ENCODE measurements at places on chromosomes 4 and X.

DNA sequence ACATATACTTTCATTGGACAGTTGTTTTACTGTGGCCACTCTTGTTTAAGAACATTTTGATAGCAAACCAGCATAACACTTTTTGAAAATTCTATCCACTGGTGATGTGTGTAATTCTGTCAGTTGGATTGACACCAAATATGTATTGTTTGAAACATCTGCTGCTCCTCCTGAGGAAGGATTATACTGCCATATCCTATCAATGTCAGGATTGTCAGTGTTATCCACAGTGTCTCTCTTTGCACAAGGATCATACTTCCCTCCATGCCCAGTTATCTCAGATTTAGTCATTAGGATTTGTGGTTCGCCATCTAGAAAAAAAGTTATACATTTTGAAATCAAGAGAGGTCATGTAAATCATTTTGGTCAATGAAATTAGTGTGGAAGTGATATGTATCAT lies 1859.6 kb downstream of the C4orf33 start:
- no peak for DNase-seq

- DNase-seq: no peak
These were observed 75.1 kb upstream of the HTR2C start for GRCh38 chrX:114508756-114509155.

GRCh38 chrX:40757058-40757457 lies 21.7 kb upstream of the MED14 start:
- DNase-seq: no peak

DNA sequence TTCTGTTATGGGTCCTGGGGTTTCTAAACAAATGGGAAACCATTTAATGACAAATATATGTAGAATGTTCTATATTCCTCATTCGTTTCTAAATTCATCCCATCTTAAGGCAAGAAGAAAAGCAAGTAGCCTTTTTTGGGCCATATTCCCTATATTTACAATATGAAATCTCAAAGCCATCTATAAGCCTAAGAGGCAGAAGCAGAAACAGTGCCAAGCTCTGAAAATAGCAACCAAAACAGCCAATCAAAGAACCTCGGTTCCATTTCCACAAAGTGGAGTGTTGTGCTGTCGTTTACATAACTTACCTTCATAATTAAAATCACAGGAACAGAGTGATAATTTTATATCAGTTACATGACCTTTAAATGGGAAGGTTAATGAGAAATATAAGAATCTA lies 330.6 kb upstream of the GATB start:
- no peak for DNase-seq

DNA sequence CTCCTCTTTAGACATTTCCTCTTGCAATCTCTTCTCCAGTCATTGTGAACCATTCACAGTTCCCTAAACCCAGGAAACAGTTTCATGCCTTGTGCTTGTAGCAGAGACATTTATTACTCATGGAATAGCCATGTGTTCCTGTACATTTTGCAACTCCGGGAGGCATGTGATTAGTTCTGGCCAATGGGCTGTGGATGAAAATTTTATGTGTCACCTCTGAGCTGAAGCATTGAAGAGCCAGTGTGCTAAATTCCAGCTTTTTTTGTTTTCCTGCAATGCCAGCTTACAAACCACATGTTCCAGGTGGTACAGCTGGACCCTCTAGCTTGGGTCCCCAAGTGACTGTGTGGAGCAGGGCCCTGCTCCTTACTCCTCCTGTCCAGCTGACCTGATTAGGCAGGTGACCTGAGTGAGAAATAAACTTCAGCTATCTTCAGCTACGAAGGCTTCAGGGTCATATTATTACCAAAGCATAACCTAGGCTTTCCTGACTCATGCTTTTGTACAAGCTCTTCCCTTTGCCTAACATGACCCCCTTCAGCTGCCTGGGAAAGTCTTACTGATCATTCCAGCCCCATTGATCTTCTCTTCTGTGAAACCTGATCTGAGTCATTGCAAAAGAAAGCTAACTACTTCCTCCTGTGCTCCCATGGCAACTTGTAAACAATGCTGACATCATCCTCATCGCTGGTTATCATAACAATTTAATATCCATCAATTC lies 200.4 kb downstream of the PTTG2 start:
- DNase-seq: no peak

GRCh38 chr4:16116019-16116418 lies 32.2 kb upstream of the PROM1 start:
- DNase-seq: no peak

DNA sequence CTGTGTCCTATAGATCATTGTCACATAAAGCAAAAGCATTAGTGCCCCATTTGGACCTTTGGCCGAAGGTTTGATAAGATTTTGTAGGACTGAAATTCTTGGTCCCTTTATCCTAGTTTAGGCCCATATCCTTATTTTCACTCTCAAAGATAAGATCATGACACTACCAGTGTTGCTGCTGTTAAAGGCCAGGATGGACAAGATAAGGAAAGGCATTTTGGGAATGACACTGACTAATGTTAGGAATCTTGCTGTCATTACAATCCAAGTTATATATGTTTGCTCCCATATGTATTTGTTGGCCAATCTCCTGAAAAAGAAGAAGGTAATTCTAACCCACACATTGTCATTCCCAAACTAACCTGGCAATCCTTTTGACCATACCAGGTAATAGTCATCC lies 101.3 kb upstream of the VAMP7 start:
- DNase-seq: no peak

- DNase-seq: peak; percentile 42
These were observed 19.7 kb downstream of the MAEA start for GRCh38 chr4:1309261-1310010.

DNA sequence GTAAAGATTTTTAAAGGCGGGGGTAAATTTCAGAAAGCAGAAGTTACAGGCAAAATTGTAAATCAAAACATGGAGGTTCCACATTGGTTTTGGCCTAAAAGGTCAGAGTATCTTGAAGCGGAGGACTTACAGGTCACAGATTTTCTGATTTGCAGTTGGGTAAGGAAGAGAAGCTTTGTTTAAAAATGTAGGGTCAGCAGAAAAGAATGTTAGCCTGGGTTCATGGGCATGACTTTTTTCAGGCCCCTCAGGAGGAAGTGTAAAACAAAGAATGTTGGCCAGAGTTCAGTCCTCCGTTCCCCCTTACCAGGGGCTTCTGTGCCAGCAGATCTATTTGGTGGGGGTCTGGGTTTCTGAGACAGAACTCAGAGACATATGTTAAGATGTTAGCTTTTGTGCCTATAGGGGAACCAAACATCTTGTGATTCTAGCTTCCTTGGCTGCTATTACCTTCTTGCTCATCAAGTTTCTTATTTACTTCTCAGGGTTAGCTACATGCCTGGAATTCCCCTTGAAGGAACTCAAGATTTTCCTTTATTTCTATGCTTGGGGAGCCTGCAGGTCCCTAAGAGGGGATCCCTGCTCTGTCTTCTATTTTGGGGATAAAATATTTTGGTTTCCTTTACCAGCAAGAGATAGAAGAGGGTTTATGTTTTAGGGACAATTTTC lies 160.3 kb downstream of the ANK2 start:
- no peak for DNase-seq

DNA sequence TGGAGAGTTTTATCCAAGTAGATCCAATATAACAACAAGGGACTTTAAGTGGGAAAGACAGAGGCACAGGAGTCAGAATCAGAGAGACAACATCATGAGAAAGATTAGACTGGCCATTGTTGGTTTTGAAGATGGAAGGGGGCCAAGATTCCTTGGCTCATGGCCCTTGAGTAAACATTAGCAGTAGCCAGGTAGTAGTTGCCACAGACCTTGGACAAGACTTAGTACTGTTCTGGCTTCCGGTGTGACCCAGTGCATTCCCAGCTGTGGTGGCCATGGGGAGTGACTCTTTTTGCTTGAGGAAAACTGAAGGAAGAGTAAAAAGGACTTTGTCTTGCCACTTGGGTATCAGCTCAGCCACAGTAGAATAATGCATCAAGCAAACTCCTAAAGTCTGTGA lies 462.2 kb upstream of the CPXCR1 start:
- DNase-seq: no peak

DNA sequence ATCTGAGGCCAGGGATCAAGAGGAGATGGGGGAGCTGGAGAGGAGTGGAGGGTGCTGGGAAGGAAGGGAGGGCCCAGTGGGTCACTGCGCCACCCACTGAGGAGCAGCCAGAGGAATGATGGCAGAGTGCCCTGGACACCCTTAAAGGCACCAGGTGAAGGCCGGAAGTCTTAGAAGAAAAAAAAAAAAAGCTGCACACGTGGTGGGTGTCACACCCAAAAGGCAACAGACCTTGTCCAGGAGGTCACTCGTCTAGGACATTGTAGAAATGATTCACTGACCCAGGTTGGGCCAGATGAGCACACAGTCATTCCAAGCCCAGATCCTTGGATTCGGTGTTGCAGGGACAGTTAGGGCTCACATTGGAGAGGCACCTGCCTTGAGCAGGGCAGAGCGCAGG lies 93.5 kb upstream of the TRIM2 start:
- no peak for DNase-seq

GRCh38 chr4:156193800-156194199 lies 240.1 kb upstream of the CTSO start:
- no peak for DNase-seq

GRCh38 chr4:149715822-149716585 lies 99.6 kb downstream of the IQCM start:
- DNase-seq: no peak

DNA sequence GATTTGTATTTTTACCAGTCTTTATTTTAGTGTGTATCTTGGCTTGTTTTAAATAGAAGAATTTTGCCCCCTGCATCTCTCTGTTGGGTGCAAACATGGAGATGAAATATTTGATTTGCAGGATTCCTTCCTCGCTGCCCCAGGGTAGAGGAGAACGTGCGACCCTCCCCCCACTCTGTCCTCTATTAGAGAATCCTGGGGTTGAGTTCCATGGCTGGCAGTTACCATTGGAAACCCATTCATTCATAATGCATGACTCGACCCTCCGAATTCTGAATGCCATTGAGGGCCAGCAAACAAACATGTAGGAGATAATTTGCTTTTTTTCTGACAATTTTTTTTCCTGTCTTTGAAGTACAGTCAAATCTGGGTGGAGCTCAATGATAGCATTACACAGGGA lies 53.7 kb downstream of the TRIM2 start:
- no peak for DNase-seq

DNA sequence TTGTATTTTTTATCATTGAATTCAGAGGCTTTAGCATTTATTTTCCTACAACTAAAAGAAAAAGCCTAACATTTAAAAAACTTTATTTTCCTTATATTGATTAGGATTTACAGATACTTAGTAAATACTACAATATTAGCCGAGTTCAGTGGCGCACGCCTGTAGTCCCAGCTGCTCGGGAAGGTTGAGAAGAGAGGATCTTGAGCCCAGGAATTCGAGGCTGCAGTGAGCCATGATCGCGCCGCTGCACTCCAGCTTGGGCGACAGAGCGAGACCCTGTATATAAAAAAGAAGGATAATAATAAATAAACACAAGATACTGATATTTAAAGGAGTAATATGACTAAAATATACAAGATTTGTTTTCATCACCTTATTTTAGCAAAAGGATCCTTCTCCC lies 681 bp upstream of the UPF3B start:
- DNase-seq: no peak

- no peak for DNase-seq
These were observed 1.3 kb downstream of the NEUROG2 start for GRCh38 chr4:112514647-112515197.

- DNase-seq: no peak
These were observed 285.0 kb upstream of the ARSJ start for GRCh38 chr4:114264452-114264851.

DNA sequence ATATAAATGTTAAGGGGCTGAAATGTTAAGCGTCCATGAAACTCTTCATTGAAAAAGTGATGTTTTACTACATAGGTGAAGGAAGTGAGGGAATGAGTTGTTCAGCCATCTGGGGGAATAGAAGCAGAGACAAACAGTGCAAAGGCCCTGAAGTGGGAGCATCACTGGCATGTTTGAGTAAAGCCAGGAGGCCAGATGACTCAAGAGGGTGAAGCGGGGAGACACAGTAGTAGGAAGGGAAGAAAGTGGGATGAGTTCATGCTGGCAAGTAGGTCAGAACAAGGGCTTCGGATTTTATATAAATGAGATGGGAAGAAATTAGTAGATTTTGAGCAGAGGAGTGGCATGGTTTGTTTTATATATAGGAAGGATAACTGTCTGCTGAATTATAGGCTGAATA lies 112.5 kb upstream of the MAP9 start:
- no peak for DNase-seq

Measured in activated T-helper 1 cell treated with Interleukin-2 at 50 U/mL for 16 hours (primary cell).